Large intestine (tissue), 12 donors: ENCODE measurements at places on chromosomes 2 and 18. TPM values are rescaled to one million over a fixed set of nuclear protein-coding genes. Genes with fewer than 3 reads are reported as not detected.

The CSRNP3 gene
- polyA plus RNA-seq = 4.4 TPM

The APCDD1 gene
- 4.1 TPM for polyA plus RNA-seq

The FN1 gene
- 216 TPM for polyA plus RNA-seq

The IL37 gene
- polyA plus RNA-seq = 1.6 TPM

The WDR33 gene
- 41.5 TPM for polyA plus RNA-seq

The MSH6 gene
- polyA plus RNA-seq = 46.7 TPM

The LOXHD1 gene
- polyA plus RNA-seq = 0.49 TPM

GRCh38 chr18:59743566-59743965 is 46.3 kb upstream of the CCBE1 start:
- no peak for DNase-seq

DNA sequence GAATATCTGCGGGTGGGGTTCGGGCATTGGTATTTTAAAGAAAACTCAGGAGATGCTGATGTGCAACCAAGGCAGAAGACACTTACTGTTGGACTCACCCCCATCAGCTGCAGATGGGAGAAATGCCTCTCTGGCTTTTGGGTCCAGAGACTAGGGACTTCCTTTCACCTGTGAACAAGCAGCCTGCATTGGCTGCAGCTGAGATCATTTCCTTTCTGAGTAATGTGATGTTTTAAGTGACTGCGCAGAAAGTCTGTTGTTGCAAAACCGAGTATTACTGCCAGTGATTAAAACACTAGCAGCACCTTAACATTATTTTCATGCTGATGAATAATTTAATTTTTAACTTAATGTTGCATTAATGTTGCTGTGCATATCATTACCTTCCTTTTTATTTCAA is 143.0 kb downstream of the TSN start:
- no peak for DNase-seq

GRCh38 chr18:3151399-3152264 is 68.1 kb downstream of the MYOM1 start:
- DNase-seq = peak; percentile 32

DNA sequence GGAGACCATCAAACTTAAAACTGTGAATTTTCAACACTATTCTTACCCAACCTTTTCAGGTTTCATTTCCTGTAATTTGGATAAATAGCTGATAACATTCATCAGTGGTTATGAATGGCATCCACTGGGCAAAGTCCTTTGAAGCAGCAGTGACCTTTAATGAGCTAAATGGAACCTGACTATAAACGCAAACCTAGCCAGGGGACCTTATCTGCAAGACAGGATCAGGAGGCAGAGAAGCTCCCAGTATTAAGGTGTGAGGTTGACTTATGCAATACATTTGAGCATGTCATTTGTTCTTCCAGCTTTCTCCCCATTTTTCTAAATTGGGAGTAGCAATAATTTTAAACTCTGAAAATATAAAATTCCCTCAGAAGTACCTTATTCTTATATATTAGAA is 38.4 kb downstream of the CREG2 start:
- DNase-seq = peak; percentile 93

- DNase-seq = peak; percentile 82
Measured at GRCh38 chr2:20447437-20448245, 767 bp downstream of the RHOB start.

DNA sequence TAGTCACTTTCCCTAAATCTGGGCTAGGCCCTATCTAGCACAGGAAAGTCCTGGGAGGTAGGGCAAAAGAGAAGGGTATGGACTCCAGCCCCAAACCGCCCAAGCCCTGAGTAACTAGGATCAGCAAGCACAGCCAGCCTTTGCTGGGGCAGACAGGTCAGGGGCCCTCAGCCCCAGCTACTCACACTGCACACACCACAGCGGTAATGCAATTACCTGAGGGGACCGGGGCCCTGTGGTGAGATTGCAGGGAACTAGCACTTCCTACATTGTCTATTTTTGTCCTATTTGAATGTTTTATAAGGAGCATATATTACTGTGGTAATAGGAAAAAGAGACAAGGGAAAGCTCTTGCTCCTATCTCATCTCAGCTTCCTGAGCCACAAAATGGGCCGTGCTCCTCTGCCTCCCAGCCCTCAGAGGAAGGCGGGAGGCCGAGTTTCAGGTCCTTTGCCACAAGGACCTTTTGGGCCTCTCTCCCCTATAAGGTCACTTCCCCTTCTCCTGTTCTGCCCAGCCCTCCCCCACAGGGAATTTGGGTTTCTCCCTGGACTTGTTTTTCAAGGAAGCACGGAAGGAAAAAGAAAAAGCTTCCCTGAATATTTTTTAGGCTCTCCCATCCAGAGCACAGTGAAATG is 20.5 kb downstream of the RAB11FIP5 start:
- DNase-seq = peak; percentile 74

GRCh38 chr2:3578987-3579386 is 3.9 kb downstream of the RPS7 start:
- DNase-seq = no peak

DNA sequence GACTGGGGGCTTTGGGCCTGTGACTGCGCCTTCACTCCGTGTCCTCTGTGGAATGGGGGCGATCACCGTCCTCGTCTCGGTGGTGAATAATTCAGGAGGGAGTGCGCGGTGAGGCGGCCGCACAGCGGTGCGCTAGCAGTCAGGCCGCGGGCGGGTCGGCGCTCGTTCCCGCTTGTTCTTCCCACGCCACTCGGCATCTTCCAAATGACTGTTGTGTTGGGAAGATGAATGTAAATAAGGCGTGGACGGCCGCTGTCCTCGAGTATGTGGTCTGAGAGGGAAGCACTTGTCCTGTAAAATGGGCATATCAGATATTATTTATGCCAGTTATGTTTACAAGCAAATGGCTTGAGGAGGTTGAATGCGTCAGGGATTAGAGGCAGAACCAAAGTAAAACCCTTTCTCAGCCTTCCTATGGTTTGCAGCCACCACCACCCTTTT is 608 bp upstream of the VPS4B start:
- no peak for DNase-seq

- DNase-seq = no peak
Measured at GRCh38 chr2:44895061-44895460, 46.4 kb upstream of the SIX3 start.

- no peak for DNase-seq
Measured at GRCh38 chr2:149741646-149742045, 154.1 kb upstream of the MMADHC start.

- DNase-seq = peak; percentile 18
Measured at GRCh38 chr2:217695033-217695520, 307.7 kb downstream of the TNS1 start.

DNA sequence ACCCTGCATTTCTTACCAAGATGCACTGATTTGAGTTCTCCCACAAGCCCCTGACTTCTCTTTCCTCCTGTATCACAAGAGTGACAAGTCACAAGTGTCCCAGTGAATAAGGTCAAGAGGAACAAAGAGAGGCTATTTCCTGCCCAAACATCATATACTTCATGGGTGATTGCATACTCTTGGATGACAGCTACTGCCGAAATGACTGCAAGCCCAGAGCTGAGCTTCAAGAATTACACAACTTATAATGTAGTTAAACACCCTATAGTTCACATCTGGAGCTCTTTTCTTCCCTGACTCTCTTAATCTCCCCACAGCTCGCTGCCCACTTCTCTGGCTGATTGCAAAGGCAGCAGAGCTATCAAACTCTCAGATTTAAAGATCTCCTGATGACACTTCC is 289.7 kb upstream of the PARD3B start:
- no peak for DNase-seq
